T-helper 9 cell (primary cell): ENCODE measurements at places on chromosomes 1 and 21.

DNA sequence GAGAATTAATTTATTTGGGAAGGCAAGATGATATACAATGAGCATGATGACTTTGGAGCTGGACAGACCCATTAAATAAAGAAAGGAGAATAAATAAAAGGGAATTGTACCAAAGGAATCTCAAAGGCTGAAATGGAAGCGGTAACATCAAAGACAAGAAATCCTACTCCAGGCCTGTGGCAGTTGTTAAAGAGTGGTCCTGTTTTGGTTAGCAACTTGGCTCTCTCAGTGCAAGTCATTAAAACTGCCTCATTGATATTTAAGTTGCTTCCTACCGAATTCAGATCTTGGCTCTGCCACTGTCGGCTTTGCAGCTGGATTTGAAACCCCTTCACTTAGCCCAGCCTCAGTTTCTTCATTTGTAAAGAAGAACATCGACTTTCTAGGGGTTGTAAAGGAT, 10.1 kb downstream of the TGFB2 start:
- DNase-seq = no peak

GRCh38 chr1:62337706-62338631, 18.7 kb upstream of the KANK4 start:
- no peak for DNase-seq

GRCh38 chr1:25804244-25804963, 4.4 kb downstream of the SELENON start:
- DNase-seq = no peak

GRCh38 chr1:212147581-212148033, 112.1 kb downstream of the DTL start:
- no peak for DNase-seq

- DNase-seq = no peak
Measured at GRCh38 chr21:15433091-15433490, 296.7 kb upstream of the USP25 start.

GRCh38 chr1:15758953-15759661, 512 bp downstream of the FBLIM1 start:
- DNase-seq = no peak

- no peak for DNase-seq
Measured at GRCh38 chr1:60171801-60172200, 98.2 kb upstream of the C1orf87 start.

DNA sequence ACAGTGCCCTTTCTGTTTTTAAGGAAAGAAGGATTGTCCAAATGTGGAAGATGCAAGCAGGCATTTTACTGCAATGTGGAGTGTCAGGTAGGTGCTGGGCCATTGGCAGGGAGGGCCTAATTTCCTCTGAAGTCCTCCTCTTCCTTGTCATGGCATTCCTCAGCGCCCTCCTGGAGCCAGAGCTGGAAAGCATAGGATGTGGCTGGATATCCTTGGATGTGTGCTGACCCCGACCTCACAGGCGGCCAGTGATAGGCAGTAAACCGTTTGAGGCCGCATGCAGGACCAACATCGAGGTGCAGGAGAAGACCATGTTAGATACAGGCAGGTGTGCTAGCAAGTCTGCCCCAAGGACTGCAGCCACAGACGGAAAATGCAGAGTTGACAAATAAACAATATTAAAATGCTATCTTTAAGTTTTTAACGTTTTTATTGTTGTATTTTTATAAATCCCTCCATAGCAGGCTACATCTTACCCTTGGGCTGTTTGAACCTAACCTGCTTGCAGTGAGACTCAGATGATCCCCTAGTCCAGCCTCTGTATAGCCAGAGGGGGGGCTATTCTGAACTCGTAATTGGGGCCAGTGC, 24.3 kb downstream of the SMYD2 start:
- no peak for DNase-seq

GRCh38 chr1:101996825-101997465, at the start of gene OLFM3:
Gene OLFM3 (minus strand): TSS chr1:101996926.
- DNase-seq = no peak

GRCh38 chr1:193626695-193627094, 440.3 kb upstream of the B3GALT2 start:
- no peak for DNase-seq

- no peak for DNase-seq
Measured at GRCh38 chr1:88462488-88463261, 221.4 kb upstream of the PKN2 start.

DNA sequence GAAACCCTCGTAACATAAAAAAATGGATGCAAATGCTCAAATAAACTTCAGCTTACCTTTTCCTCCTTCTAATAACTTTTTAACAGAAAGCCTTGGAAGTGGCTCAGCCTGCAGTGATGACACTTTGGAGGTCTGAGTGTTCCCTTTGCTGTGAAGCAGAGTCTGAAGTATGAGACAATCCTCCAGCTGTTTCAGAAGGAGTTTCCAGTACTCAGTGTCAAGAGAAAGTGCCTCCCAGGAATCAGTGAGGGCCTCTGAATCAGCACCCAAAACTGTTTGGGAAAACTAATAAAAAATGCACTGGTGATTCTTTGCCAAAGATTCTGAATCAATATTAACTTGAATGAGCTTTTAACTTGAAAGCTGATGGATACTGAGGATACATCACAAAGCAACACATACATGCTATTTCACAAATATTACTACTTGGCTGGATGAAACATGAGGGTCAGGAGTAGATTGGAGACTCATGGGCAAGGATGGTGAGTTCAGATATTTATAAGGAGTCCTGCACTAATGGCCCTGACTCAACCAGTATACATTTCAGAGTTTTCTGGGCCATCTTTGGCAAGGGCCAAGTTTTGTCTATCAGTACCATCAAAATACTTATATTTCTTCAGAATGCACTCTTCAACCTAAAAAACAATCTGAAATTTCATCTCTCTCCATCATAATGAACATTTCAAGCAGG, 77.0 kb downstream of the IARS2 start:
- DNase-seq = no peak

- DNase-seq = no peak
Measured at GRCh38 chr1:54475946-54476516, 69.8 kb upstream of the SSBP3 start.

- no peak for DNase-seq
Measured at GRCh38 chr1:213821175-213821942, 166.4 kb upstream of the PROX1 start.

DNA sequence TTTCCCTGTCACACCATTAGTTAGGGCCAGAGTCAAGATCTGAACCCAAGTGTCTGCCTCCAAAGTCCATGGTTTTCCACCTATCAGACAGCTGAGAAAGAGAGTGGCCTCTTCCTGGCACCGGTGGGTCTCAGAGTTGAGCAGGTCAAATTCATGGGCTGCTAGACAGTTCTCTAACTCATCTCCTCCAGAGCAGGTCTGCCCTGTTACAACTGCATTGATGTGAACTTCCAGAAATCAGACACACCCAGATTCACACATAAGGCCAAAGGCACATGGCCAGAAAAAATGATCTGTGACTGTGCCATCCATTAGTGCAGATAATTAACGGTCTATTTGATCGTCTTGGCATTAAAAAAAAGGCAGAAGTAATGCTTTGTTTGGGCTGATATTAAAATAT, 17.5 kb downstream of the SMIM12 start:
- no peak for DNase-seq

DNA sequence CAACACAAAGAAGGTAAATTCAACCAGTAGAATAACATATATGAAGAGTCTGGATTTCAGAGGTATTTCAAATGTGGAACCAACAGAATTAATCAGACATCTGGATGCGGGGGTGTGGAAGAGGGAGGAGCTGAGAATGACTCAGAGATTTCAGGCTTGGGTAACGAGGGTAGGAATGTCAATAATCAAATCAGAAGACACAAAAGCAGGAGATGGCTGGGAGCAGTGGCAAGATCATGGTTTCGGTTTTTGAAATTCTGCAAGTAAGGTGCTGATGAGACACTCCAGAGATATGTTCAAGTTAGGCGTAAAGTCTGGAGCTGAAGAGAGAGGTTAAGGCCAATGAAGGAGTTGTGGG, 64.0 kb downstream of the PLPPR5 start:
- DNase-seq = no peak

GRCh38 chr1:224782281-224783000, 147.0 kb upstream of the DNAH14 start:
- DNase-seq = no peak

DNA sequence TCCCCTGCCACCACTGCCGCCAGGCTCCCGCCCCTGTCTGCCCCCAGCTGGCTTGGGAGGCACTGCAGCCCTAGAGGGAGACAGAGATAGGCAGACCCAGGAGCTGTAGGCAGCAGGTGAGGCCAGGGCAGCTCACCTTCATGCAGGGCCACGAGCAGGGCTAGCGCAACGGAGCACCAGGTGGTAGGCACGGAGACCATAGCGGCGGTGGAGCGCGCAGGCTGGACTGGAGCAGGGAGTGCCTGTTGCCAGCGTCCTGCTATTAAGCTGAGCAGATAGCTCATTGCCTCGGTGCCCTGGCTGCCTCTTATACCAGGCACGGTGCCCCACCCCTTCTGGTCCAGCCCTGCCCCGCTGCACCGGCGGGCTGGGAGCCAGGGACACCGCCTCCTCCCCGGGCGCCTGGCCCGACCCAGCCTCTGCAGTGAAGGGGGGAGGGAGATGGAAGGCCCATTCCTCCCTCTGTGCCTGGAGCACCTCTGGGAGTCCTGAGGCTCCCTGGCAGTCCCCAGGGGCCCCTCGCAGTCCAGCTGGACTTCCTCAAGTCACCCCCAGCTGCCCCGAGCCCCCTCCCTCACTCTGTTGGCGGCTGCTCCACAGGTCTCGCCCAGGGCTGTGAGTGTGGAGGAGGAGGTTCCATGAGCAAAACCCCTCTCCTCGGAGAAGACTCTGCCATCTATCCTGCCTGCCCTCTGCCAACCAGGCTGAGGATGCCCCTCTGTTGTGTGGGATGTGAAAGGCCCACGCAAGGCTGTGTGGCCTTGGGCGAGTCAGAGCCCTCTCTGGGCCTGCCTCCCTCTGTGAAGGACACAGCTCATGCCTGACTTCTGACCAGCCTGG, at the start of gene EDN2:
Gene EDN2 (minus strand): TSS at position 282 of the 840 bp plus-strand sequence. CDS start 82 bp downstream, at position 200.
- no peak for DNase-seq

DNA sequence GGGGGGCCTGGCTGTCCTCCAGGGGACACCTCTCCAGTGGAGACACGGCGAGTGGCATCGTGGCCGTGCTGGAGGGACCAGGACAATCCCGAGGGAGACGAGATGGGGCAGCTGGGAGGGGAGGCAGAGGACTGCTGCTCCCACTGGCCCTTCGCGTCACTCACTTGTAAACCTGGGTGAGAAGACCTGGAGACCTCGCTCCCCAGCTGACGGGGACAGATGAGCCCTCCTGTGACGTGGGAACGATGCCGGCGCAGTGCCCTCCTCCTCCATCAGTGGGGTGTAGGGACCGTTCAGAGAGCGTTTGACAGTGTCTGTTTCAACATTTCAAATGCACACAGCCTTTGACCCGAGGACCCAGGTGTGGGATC, 4.6 kb downstream of the SPATC1L start:
- no peak for DNase-seq

GRCh38 chr1:53697721-53698383, 41.1 kb downstream of the GLIS1 start:
- no peak for DNase-seq

- no peak for DNase-seq
Measured at GRCh38 chr21:42307106-42307505, 8.1 kb downstream of the TFF3 start.

- no peak for DNase-seq
Measured at GRCh38 chr1:207666342-207666741, 21.4 kb downstream of the CR1L start.

- no peak for DNase-seq
Measured at GRCh38 chr1:4713669-4714068, 59.3 kb downstream of the AJAP1 start.

DNA sequence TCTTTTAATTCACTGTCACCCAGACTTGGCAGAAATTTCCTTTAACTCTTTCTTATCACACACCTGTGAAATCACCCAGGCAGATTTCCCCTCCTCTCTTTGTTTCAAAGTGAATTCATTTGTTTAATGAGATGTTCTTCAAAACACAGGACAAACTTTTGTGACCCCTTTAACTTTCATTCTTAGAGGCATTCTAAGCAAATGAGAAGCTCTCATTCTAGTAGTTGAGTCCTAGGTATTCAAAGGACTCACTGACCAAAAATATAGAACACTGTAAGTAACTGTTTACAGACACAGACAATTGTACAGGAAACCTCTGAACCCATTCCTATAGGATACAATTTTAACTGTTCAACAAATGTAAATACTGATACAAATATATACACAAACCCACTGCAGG, 16.9 kb downstream of the LRRC8C start:
- DNase-seq = no peak

GRCh38 chr1:191049781-191050180, 572.1 kb upstream of the BRINP3 start:
- no peak for DNase-seq

DNA sequence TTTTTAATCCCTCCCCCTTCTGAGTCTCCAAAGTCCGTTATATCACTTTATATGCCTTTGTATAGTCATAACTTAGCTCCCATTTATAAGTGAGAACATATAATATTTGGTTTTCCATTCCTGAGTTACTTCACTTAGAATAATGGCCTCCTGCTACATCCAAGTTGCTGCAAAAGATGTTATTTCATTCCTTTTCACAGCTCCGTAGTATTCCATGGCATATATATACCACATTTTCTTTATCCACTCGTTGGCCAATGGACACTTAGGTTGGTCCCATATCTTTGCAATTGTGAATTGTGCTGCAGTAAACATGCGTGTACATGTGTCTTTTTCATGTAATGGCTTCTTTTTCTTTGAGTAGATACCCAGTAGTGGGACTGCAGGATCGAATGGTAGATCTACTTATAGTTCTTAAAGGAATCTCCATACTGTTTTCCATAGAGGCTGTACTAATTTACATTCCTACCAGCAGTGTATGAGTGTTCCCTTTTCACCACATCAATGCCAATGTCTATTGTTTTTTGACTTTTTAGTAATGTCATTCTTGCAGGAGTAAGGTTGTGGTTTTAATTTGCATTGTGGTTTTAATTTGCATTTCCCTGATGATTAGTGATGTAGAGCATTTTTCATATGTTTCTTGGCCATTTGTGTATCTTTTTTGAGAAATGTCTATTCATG, 12.3 kb downstream of the MAN1C1 start:
- no peak for DNase-seq

GRCh38 chr1:14977338-14977931, 176.1 kb upstream of the TMEM51 start:
- no peak for DNase-seq

- DNase-seq = no peak
Measured at GRCh38 chr1:236275586-236275985, 6.2 kb downstream of the ERO1B start.

DNA sequence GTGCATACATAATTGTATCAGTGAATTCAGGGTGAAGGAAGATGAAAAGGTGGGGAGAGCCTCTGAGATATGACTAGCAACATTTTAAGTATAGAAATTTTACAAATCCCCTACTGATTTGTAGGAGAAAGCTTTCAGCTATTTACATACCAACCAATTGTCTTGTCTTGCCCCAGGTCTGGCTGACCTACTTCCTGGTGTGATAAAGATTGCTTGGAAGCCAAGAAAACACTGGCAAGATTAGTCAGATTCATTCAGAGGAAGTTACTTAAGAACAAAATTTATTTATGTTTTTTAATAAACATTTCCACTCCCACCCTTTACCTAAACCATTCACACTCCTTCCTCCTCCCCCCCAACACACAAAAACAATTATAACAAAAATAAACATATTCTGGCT, 17.5 kb downstream of the PTGS2 start:
- DNase-seq = no peak

GRCh38 chr21:44899768-44900558, 20.7 kb downstream of the ITGB2 start:
- no peak for DNase-seq
